ENCODE measurements at places on chromosomes 5 and 9.

- DNase-seq, result no peak
These were observed 60.1 kb downstream of the CDH18 start for GRCh38 chr5:19927919-19928318.

- no peak for DNase-seq
These were observed 85.0 kb upstream of the TAF11L2 start for GRCh38 chr5:17412760-17413671.

DNA sequence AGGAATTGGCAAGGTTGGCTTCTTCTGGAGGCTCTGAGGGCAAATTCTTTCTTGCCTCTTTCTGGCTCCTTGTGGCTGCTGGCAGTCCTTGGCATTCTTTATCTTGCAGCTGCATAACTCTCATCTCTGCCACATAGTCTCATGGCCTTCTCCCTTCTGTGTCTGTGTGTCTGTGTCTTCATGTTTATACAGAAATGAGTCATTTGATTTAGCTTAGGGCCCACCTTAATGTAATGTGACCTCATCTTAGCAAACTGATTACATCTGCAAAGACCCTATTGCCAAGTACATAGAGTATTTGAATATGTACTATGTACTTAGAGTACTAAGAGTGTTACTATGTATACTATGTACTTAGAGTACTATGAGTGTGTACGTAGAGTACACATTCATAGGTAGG is 122.5 kb downstream of the RFK start:
- DNase-seq, result no peak

GRCh38 chr5:98069876-98070512 is 703.5 kb upstream of the RGMB start:
- no peak for DNase-seq

DNA sequence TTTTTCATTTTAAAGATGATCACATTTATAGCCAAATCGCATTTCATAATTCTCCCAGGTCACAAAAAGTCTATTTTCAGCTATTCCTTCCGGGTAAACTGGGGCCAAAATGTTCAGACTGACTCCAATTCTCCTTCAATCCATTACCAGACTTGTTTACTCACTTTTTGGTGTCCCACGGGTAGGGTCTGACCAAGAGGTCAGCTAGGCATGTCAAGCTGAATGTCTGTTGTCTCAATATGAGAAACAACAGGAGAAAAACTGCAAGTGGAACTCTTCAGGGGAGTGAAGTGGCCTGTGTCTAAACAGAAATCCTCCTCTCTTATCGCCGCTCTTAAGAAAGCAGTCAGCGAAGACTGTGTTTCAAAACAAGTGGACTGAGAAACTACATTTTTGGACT is 171.3 kb downstream of the APBA1 start:
- no peak for DNase-seq

GRCh38 chr9:121599872-121600585 is 51.4 kb upstream of the DAB2IP start:
- DNase-seq, result no peak

DNA sequence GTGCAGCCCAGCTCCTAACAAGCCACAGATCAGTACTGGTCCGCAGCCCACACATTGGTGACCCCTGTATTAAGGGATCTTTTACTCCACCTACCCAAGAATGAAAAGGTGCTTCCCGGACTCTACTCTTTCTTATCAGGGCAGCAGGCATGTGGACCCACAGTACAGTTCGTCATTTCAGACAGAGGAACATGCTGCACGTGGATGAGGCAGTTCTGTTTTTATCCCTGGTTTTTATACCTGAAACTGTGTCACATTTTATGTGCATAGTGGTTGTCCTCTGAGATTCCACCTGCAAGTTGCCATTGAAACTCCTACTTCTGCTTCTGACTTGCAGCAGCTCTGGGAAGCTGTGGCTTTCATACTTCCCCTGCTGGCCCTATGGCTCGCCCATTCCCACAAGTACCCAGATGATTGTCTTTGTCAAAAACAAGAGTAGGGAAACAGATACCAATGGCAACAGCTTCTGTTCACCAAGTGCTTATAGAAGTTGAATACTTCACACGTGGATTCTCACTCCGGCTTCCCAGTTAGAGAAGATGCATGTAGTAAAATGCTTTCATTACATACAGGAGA is 208.0 kb downstream of the TRIO start:
- DNase-seq, result no peak

DNA sequence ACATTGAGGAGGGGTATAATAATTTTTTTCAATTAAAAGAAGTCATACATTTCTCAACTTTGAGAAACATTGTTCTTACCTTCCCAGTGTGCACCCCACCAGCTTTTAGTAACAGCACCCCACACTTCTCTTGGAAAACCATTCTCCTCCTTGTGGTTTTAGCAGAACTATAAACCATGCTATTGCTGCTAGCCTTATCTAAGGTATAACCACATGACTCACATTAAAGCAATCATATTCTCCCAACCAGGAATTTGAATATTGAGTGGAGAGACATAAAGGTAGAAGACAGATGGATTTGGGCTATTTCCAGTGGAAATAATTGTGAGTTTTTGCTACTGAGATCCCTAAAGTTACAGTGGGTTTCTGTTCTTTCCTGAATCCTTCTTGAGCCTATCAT is 43.5 kb upstream of the SRFBP1 start:
- no peak for DNase-seq

DNA sequence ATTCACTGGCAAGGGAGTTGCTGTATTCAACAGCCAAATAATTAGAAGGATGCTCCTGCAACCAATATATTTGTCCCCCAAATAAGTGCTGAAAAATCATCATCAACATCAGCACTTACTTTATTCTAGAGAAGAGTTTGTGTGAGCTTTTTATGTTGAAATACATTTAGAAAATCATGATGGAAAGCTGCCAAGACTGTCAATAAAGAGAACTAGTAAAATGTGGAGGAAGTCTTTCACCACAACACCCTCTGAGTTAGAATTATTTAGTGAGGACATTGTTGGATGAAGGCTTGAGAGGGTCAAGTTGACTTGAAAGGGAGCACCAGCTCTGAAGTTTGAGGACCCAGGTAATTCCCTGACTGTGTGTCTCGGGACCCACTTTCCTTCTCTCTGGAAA is 100.2 kb upstream of the TBCA start:
- DNase-seq, result no peak

- DNase-seq, result no peak
These were observed 550.1 kb upstream of the CDH18 start for GRCh38 chr5:20537911-20538703.

All from stimulated activated CD4-positive, alpha-beta T cell treated with anti-CD3 and anti-CD28 coated beads, Interleukin-4, amount 100 ng/mL, for 48 hours (primary cell).